Activated naive CD4-positive, alpha-beta T cell treated with anti-CD3 and anti-CD28 coated beads for 36 hours (primary cell): ENCODE measurements at places on chromosomes 6 and 20. TPM values are rescaled to one million over a fixed set of nuclear protein-coding genes. Genes with fewer than 3 reads are reported as not detected.

DNA sequence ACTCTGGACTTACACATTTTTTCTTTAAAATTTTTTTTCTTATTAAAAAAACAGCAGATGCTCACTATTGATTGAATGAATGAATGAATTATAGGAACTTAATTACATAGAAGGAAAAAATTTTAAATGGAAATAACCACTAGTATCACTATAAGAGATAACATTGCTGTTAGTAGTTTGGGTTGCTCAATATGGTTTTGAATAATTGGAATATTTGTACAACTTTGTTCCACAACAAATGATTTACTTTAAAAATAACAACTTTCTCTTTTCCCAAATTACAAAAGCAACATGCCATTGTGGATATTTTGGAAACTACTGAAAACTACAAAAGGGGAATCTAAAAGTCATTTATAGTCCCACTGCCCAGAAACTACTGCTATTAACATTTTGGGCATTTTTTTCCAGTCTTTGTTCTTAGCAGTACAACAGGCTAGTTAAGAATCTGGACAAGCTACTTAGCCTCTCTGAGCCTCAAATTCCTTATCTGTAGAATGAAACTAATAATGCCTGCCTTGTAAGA is 61.0 kb upstream of the REV3L start:
- no peak for DNase-seq
- no peaks in the 10 kb centered on the region for H3K36me3 ChIP-seq
- H3K27me3 ChIP-seq = no peaks in the 10 kb centered on the region

DNA sequence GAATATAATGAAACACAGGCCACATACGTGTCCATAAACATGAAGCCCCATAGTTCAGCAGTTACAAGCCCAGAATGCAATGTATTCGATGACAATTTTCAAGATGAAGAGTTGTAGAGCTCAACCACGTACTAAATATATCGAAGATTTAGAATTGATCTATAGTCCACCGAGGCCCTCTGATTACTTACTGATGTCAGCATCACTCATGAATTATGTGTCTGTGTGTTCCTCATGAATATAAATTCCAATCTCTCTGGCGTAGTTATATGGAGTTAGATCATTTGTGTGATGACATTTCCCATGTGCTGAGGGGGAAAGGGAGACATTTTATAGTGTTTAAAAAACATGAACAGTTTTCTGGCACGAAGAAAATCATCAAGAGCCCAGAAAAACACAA is 97.5 kb downstream of the PFDN4 start:
- H3K4me3 ChIP-seq = no peak overlapping the region
- H3K27ac ChIP-seq = no peak overlapping the region
- H3K4me1 ChIP-seq = peaks cover 27% of the 10 kb centered on the region
- H3K27me3 ChIP-seq = peaks cover 12% of the 10 kb centered on the region
- peaks cover 3% of the 10 kb centered on the region for H3K36me3 ChIP-seq

GRCh38 chr6:93940381-93940780 is 521.0 kb upstream of the EPHA7 start:
- DNase-seq = no peak
- no peak overlapping the region for H3K27ac ChIP-seq
- no peaks in the 10 kb centered on the region for H3K27me3 ChIP-seq
- H3K4me1 ChIP-seq = no peaks in the 10 kb centered on the region
- H3K4me3 ChIP-seq = no peak overlapping the region
- H3K36me3 ChIP-seq = no peaks in the 10 kb centered on the region

Gene WFDC10B
- not detected for total RNA-seq

Gene GMPR
- total RNA-seq = 0.94 TPM

DNA sequence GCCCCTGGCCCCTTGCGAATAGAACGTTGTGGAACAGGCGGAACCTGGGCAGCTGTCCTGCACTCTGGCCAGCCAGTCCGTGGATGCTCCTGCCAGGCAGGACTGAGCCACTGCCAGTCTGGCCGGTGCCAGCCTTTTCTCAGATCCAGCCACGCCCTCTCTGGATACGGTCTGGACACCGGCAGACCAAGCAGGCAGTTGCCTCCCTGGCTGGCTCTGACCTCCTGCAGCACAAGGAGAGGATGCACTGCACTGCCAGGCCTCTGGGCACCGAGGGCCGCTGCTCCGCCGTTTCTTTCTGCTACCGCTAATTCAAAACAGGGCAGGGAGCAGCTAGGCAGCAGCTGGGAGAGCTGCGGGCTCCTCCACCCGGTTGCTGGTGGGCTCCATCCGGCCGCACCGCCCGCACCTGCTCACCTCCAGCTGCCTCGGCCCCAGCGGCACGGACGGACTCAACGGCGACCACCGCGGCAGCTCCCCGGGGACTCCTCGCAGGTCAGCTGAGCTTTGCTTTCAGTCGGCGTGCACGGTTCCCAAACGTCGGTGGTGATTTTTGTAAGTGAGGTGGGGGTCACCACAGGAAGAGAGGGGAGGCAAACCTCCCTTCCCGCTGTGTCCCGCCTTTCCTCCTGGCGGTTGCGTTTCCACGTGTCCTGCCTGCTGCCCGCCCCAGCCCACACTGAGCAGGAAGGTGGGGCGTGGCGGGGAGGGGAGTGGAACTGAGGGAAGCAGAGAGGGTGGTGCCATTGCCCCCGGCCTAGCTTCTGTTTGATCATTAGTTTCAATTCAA is 30.3 kb upstream of the AFDN start:
- peaks cover 55% of the 10 kb centered on the region for H3K27me3 ChIP-seq
- H3K4me3 ChIP-seq = peak overlapping the region; percentile 38
- H3K36me3 ChIP-seq = no peaks in the 10 kb centered on the region
- H3K27ac ChIP-seq = no peak overlapping the region
- peaks cover 9% of the 10 kb centered on the region for H3K4me1 ChIP-seq

- no peaks in the 10 kb centered on the region for H3K27me3 ChIP-seq
- no peak overlapping the region for H3K27ac ChIP-seq
- peaks cover 8% of the 10 kb centered on the region for H3K36me3 ChIP-seq
These were observed 797 bp upstream of the GNRH2 start for GRCh38 chr20:3042625-3043024.

GRCh38 chr20:62744741-62745191 is 36.1 kb downstream of the NTSR1 start:
- H3K4me3 ChIP-seq = no peak overlapping the region
- peaks cover 3% of the 10 kb centered on the region for H3K27me3 ChIP-seq
- H3K36me3 ChIP-seq = no peaks in the 10 kb centered on the region

GRCh38 chr20:9270831-9271230 is 201.9 kb downstream of the PLCB4 start:
- no peak overlapping the region for H3K4me3 ChIP-seq
- H3K4me1 ChIP-seq = no peaks in the 10 kb centered on the region
- no peak for DNase-seq
- no peaks in the 10 kb centered on the region for H3K27me3 ChIP-seq

DNA sequence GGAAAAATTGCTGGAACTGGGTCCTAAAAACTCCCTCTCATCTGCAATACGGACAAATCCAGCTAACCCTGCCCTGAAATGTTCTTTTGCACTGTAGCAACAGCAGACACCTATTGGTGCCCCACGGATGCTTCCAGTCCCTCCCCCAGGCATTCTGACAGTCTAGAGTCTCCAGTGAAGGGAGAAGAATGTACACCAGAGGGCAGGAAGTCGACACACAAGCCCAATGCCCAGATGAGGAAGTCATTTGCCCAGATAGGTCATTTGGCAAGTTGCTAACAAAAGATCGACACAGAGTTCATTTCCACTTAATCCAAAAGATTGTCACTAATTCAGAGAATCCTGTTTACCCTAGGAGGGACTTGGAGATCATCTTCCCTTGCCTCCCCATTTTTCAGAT is 293.0 kb upstream of the PRDM1 start:
- DNase-seq = peak; percentile 30
- no peaks in the 10 kb centered on the region for H3K27me3 ChIP-seq
- H3K27ac ChIP-seq = no peak overlapping the region
- no peaks in the 10 kb centered on the region for H3K36me3 ChIP-seq
- no peak overlapping the region for H3K4me3 ChIP-seq
- H3K4me1 ChIP-seq = peaks cover 43% of the 10 kb centered on the region

DNA sequence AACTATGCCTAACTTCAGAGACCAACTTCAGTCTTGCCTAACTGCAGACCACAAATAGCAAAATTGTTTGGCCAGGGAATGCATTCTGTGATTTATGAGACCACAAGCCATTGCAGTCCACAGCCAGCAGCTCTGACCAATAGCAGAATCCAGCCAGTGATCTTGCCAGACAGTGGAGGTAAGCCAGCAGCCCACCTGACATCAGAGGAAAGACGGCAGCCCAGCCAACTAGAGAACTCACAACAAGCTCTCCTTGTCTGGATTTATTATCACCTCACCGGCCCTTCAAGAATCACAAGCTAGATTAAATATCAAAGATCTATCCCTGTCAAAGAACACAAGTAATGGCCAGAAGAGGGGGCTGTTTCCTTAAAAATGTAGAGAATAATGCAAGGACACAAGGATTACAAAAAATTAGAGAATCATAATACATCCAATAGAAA is 66.5 kb upstream of the SLC35F1 start:
- no peak for DNase-seq
- no peak overlapping the region for H3K27ac ChIP-seq
- no peaks in the 10 kb centered on the region for H3K4me1 ChIP-seq
- H3K4me3 ChIP-seq = no peak overlapping the region
- peaks cover 2% of the 10 kb centered on the region for H3K27me3 ChIP-seq

Gene CD93
- 0.05 TPM for total RNA-seq

Gene MYB
- total RNA-seq = 15.9 TPM

Gene CASS4
- 5.1 TPM for total RNA-seq

Gene PRICKLE4
- not detected for total RNA-seq

DNA sequence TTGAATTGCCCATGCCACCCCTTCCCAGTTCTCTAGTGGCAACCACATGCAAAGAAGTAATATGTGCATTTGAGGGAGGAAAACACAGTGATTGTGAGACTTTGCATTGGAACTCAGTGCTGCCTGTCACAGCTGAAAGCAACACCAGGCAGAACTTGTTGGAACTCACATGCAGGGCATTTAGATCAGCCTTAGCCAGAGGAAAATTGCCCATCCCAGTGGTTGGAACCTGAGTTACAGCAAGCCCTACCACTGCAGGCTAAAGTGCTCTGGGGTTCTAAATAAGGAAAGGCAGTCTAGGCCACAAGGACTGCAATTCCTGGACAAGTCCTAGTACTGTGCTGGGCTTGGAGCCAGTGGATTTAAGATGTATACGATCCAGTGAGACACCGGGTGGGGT is 245.3 kb upstream of the UFL1 start:
- H3K4me3 ChIP-seq = no peak overlapping the region
- H3K36me3 ChIP-seq = no peaks in the 10 kb centered on the region
- DNase-seq = no peak
- H3K27ac ChIP-seq = no peak overlapping the region
- peaks cover 6% of the 10 kb centered on the region for H3K27me3 ChIP-seq

Gene PRDM1
- total RNA-seq = 4.0 TPM

DNA sequence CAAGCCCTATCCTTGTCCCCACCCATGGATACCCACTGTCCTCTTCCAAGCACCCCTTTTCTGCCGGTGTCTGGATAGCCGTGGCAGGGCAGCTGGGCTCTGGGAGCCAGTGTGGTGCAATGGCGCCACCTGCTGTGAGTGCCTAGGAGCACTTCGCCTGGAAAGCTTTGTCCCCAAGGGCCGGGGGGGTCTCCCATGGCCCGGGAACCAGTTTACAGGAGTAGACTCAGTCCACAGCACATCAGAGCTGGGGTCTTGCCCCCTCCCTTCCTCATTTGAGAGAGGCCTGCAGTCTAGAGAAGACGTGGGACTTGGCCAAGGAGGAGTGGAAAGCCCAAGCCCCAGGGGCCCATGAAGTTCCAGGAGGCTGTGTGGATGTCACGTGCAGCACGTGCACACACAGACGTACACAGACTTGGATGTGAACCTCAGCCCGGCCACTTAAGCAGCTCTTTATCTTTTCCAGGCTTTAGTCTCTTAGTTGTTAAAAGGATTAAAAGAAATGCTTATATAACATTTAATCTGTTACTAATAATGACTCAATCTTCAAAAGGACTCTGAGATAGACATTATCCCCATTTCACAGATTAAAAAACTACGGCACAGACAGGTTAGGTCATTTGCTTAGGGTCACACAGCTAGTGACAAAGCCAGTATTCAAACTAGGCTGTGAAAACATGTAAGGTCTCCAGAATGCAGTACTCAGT is 40.9 kb upstream of the CDH22 start:
- no peak overlapping the region for H3K27ac ChIP-seq
- H3K36me3 ChIP-seq = peaks cover 19% of the 10 kb centered on the region
- peak; percentile 67 for DNase-seq

GRCh38 chr6:2809015-2809414 is 32.6 kb downstream of the SERPINB1 start:
- DNase-seq = no peak
- no peak overlapping the region for H3K4me3 ChIP-seq
- H3K27me3 ChIP-seq = no peaks in the 10 kb centered on the region
- H3K4me1 ChIP-seq = peaks cover 7% of the 10 kb centered on the region

DNA sequence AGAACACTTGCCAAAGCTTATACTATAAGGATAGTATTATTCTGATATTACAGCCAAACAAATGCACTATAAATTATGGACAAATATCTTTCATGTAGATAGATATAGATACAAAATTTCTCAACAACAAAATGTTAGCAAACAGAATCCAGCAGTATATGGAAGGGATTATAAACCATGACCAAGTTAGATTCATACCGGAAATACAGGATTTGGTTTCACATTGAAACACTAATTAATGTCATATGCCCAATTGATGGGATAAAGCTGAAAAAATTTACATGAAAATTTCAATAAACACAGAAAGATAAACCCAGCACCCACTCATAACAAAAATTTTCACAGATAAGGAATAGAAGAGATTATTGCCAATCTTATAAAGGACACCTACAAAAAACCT is 770.3 kb upstream of the SLC35B3 start:
- no peak overlapping the region for H3K4me3 ChIP-seq
- H3K4me1 ChIP-seq = no peaks in the 10 kb centered on the region
- H3K27me3 ChIP-seq = no peaks in the 10 kb centered on the region

GRCh38 chr20:50872560-50873425 is 58.4 kb downstream of the ADNP start:
- no peak overlapping the region for H3K4me3 ChIP-seq
- no peaks in the 10 kb centered on the region for H3K27me3 ChIP-seq
- H3K36me3 ChIP-seq = peaks cover 4% of the 10 kb centered on the region
- no peak for DNase-seq
- no peaks in the 10 kb centered on the region for H3K4me1 ChIP-seq
- no peak overlapping the region for H3K27ac ChIP-seq

Gene C20orf141
- total RNA-seq = not detected

Gene YTHDF1
- 27.6 TPM for total RNA-seq
